ENCODE measurements at places on chromosomes 1 and 21. TPM values are rescaled to one million over a fixed set of nuclear protein-coding genes. Genes with fewer than 3 reads are reported as not detected.

DNA sequence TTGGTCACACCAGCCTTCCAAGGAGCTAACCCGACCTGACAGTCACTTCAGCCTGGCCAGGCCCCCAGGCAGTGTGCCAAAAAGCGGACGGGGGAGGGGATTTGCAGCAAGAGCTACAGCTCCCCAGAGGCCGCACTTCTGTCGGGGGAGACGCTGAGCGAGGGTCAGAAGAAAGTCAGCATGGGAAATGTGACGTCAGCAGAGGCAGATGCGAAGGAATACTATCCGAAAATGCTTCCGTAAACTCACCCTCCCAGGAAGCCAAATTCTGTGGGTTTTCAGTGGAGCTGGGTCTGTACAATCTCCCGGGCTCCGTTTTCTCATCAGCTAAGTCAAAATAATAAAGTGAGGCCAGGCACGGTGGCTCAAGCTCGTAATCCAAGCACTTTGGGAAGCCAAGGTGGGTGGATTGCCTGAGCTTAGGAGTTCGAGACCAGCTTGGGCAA, 28.5 kb upstream of the ECE1 start:
- DNase-seq = peak; percentile 87

DNA sequence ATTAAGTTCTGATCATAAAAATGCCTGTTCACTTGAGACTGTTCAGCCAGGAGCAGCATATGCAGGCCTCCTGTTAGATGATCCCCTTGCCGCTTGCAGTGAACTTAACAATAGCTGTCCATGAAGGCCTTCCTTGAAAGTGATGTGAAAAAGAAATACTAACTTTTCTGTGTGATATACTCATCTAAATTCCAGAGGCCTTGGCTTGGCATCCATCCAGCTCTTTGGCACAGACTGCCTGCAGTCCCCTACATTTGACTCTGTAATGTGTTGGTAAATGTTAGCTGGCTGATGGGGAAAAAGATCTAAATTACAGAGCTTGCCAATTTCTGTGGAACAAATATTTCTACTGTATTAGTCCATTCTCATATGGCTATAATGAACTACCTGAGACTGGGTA, 73.7 kb downstream of the KCNK2 start:
- no peak for DNase-seq

DNA sequence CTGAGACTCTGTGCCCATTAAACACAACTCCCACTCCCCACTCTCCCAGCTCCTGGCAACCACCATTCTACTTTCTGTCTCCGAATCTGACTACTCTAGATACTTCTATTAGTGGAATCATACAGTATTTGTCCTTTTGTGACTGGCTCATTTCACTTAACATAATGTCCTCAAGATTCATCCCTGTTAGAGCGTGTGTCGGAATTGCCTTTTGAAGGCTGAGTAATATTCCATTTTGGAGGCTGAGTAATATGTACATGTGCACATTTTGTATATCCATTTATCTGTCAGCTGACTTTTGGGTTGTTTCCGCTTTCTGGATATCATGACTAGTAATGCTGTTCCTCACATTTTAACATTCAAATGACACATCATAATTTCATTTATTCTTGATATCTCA, 30.3 kb downstream of the GALNT2 start:
- DNase-seq = no peak

- DNase-seq = peak; percentile 73
These were observed 453 bp downstream of the PABPC4 start for GRCh38 chr1:39576016-39576657.

DNA sequence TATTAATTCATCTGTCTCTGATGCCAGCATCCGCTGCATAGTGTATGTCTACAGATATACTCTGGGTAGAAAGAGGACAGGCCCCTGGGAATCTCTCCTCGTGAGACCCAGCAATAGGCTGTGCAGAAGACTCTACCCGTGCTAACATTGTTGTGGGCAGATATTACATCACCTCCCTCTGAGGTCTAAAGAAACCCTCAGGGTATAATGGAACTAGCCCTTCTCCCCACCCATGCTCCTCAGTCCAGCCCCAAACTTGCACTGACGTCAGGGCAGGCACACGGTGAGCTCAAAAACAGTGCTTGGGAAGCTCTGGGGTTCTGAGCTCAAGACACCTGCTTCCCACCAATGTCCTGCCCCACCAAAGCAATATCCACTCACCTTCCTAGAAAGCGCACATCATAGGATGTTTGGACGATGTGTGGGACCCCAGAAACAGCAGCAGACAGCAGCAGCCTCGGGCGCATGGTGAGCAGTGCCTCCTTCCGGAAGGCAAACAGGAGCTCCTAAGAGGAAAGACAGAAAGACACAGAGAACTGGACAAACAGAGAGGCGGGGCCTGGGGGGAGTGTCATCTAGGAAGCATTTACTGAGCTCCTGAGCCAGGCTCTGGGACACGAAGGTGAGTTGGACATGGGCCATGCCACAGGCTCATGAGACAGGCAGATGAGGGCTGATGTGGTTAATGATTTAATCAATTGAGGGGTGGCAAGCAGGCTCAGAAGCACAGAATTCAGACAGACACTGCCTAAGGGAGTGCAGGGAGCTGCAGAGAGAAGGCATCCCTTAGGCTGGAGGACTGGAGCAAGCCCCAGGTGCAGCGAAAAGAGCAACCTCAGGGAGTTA, 4.8 kb downstream of the OVGP1 start:
- DNase-seq = peak; percentile 77

DNA sequence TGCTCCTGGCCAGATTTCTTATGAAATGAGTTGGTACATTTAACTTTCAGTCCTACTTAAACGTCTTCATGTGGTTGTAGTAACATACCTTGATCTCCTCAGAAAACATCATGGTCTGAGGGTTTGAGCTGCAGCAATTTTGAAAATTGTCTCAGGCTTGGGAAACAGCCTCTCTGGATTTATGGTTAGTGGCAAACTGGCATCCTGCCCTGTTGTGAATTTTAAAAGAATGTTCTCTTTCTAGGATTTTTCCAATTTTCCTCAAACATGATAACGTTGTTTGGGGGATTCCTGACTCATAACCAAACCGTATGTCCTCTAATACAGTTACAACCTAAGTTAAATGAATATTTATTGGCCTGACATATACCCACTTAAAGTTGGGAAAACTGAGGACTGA, 624.4 kb downstream of the LMO4 start:
- no peak for DNase-seq

- no peak for DNase-seq
These were observed 185.1 kb downstream of the FGGY start for GRCh38 chr1:59481881-59482505.

The RGS4 gene
- total RNA-seq = 0.81 TPM

The TLR5 gene
- 22.3 TPM for total RNA-seq

The LYPD8 gene
- total RNA-seq = not detected

Data from upper lobe of right lung (tissue), 1 donor.